ENCODE measurements at places on chromosomes 13 and 19.

DNA sequence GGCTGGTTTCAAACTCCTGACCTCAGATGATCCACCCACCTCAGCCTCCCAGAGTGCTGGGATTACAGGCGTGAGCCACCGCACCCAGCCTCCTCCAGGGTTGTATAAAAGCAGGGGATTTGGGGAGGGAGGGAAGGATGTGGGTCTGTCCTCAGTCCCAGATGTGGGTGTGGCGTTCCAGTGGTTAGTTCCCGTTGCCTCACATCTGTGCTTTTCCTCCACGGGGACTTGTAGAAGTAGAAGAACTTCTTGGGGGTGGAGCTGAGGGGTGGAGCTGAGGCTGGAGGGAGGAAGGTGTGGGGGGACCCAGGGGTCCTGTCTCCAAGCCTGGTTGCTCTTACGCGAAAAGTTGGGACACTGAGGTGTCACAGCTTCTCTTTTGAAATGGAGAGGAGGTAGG, 514 bp upstream of the MCEMP1 start:
- no peak for DNase-seq

DNA sequence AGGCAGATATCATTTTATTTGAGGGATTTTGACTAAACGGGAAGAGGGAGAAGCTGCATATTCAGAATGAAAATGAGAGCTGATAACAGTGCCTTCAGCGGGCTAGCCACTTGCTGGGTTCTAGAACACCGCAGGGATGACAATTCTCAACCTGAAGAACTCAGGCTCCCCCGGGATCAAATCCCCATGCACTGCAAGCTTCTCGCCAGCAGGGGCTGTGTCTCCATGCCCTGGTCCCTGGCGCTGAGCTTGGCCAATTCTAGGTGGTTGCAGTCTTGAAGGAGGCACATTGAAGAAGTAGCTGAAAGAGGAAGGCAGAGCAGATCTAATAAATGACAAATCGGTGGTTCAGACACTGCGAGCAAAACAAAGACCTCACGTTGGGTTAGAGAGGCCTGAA, 128.7 kb downstream of the UQCRFS1 start:
- no peak for DNase-seq

DNA sequence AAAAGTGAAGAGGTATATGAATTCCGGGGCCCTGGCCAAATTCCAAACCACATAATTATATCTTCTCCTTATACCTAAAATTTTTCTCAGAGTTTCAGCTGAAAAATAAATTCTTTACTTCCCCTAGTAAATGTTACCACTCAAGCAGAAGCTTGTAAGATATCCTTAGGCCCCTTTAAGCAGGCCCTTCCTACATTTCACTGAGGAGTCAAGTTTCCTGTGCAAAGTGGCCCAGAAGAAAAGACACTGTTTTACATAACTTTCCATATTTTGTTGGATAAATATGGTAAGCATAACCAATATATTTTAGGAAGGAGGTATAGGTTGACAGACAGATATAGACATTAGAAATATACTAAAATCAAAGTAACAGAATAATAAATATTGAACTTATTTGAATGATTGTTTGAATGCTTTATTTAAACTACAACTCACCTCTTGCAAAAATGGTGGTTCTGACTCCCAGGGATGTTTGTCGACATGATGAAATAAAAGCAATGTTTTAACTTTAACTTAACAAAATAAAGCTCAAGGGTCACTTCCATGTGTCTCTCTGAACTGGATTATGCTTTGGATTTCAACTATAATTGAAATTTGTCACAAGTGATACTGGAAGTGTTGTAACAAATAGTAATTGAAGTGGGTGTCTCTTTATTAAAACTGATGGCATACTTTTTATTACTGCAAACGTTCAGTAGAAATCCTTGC, 141.2 kb downstream of the SPRY2 start:
- no peak for DNase-seq

DNA sequence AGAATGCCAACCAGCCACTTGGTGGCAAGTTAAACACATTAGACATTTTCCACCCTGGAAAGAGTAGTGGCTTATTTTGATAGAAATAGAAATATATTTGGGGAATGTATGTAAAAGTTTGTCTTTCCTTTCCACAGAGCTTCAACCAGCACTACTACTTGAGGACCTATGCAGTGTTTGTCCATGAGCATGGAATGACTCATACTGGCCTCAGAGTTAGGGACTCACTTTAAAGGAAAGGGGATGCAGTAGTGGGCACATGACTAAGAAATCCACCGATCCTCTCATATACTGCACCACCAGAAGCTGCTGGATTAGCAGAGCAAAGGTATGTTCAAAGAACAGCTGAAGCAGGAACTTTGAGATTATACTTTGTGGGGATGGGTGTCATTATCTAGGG, 62.6 kb downstream of the LACC1 start:
- DNase-seq: no peak

- no peak for DNase-seq
These were observed 75.2 kb upstream of the C13orf46 start for GRCh38 chr13:114049026-114049425.

GRCh38 chr13:82480415-82480814, 1401.9 kb downstream of the SLITRK1 start:
- no peak for DNase-seq

- DNase-seq: peak; percentile 35
These were observed 10.0 kb upstream of the C19orf33 start for GRCh38 chr19:38294090-38294489.

- no peak for DNase-seq
These were observed 12.5 kb downstream of the PBX4 start for GRCh38 chr19:19606021-19606420.

- DNase-seq: no peak
These were observed 181.1 kb downstream of the DCT start for GRCh38 chr13:94298346-94298745.

DNA sequence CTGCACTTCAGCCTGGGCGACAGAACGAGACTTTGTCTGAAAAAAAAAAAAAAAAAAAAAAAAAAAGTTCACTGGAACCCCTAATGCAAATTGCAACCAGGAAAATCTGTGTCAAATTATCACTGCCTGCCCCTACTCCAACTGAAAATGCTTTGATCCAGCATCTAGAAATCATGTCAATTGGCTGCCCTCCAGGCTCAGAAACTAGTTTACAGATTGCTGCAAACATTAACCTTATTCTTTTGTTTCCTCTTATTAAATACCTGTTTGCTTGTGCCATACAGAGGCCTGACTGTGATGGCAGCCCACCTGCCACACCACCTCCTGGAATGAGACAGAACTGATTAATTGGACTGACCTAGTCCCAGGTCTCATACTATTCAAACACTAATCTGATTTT, 18.6 kb upstream of the AKT2 start:
- no peak for DNase-seq

DNA sequence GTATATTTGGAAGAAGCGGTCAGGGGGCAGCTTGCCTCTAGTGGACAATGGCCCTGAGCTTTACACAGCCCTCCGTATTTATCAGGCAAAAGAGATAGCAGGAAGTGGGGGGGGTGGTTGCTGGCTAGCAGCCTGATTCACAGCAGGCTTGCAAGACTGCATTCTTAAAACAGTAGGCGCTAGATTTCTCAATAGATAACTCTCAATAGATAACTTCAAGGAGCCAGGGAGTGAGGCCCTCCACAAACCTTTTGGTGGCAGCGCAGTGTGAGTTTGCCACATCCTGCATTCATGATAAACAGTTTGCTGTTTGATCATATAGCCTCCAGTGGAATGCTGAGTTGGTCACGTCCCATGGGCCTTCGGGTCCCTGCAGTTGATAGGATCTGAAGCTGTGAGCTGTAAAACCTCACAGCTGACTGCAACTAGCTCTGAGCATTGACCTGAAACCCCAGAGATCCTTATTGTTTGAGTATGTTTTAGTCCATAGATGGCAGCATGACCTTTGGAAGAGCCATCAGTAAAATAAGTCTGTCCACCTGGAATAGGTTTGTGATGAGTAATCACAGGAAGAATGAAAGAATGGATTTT, 12.2 kb downstream of the FPR3 start:
- DNase-seq: no peak

DNA sequence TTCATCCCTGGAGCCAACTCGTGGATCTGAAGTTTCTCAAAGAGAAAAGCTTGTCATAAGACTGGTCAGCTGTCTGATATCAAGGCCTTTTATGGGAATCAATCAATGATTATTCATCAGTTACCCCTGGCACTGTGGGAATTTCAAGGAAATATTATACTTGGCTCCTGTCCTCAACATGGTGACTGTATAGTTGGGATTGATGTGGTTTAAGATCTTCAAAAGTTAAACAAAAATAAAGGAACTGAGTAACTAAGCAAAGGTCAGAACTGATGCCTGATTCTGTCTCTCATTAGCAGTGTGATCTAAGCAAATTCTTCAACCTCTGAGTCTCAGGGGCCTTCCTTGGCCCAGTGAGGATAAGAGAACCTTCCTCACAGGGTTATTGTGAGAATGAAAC, 22.2 kb upstream of the SERPINE3 start:
- no peak for DNase-seq

DNA sequence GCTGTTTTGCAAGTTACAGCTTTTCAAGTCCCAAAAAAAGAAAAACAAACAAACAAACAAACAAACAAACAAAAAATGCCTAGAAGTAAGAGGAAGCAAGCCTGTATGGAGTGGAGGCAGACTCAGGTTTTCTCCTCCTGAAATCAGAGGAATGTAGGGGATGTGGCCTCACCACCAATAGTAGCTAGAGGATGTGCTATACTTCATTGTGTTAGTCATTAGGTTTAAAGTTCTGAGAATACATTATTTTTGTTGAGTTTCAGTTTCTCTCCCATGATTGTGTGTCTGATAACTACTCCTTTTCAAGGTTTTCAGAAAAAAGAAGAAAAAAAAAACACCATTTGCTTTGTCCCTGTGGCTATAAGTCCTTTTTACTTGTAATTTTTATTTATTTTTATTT, 524.5 kb downstream of the GPC6 start:
- no peak for DNase-seq

GRCh38 chr13:32910530-32910929, 105.7 kb upstream of the KL start:
- no peak for DNase-seq

Data from left hindlimb (tissue), 1 donor.